IPS DF 6.9 (cell line): ENCODE measurements at places on chromosomes 6 and 20.

GRCh38 chr6:33313105-33313708, 671 bp downstream of the TAPBP start:
- H3K36me3 ChIP-seq = no peaks in the 10 kb centered on the region
- no peak overlapping the region for H3K27ac ChIP-seq
- 0 out of 2 replicates have a peak, but pooled peaks cover 4% of the 10 kb centered on the region for H3K4me1 ChIP-seq
- H3K27me3 ChIP-seq = no peaks in the 10 kb centered on the region
- H3K4me3 ChIP-seq = peak overlapping the region; percentile 76; the same call in 1 of the 2 replicates

- no peaks in the 10 kb centered on the region for H3K36me3 ChIP-seq
- no peaks in the 10 kb centered on the region for H3K4me1 ChIP-seq
- no peak overlapping the region for H3K27ac ChIP-seq
Measured at GRCh38 chr6:115570331-115570730, 490.4 kb downstream of the FRK start.

GRCh38 chr6:16391451-16391912, 153.1 kb downstream of the GMPR start:
- H3K27me3 ChIP-seq = no peaks in the 10 kb centered on the region
- H3K4me1 ChIP-seq = no peaks in the 10 kb centered on the region
- no peaks in the 10 kb centered on the region for H3K36me3 ChIP-seq
- H3K27ac ChIP-seq = no peak overlapping the region

GRCh38 chr6:21942897-21943296, 349.3 kb downstream of the SOX4 start:
- H3K27ac ChIP-seq = no peak overlapping the region
- no peaks in the 10 kb centered on the region for H3K36me3 ChIP-seq
- H3K4me1 ChIP-seq = no peaks in the 10 kb centered on the region
- H3K27me3 ChIP-seq = no peaks in the 10 kb centered on the region

DNA sequence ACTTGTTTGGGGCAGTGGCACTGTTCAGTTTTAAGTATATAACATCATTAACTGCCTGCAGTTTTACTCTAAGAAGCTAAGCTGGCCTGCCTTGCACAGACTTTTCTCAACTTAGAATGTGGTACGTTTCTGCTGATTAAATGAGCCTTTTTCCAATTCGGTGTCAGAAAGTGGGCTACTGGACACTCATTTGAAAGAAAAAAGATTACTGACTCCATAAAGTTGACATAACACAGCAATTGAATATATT, 2.1 kb downstream of the ZMYND8 start:
- no peak overlapping the region for H3K4me3 ChIP-seq
- peaks cover 17% of the 10 kb centered on the region for H3K4me1 ChIP-seq
- no peaks in the 10 kb centered on the region for H3K36me3 ChIP-seq
- DNase-seq = no peak
- no peak overlapping the region for H3K27ac ChIP-seq
